ENCODE measurements at places on chromosomes 12 and 14. TPM values are rescaled to one million over a fixed set of nuclear protein-coding genes. Genes with fewer than 3 reads are reported as not detected.

The TMED8 gene
- 12.6 TPM for total RNA-seq

The ADAM21 gene
- not detected for total RNA-seq

The SMIM41 gene
- not detected for total RNA-seq

The ADAMTS20 gene
- not detected for total RNA-seq

The SLC2A14 gene
- total RNA-seq: not detected

The KRT74 gene
- not detected for total RNA-seq

The SLC39A5 gene
- total RNA-seq: not detected

The RPS6KL1 gene
- total RNA-seq: 5.2 TPM

The BICDL1 gene
- total RNA-seq: 58.6 TPM

The NKX2-1 gene
- total RNA-seq: not detected

The TDG gene
- total RNA-seq: 29.0 TPM

The VIPAS39 gene
- 11.6 TPM for total RNA-seq

The CLEC2A gene
- total RNA-seq: not detected

The TDRD9 gene
- 0.28 TPM for total RNA-seq

The IQSEC3 gene
- 1.3 TPM for total RNA-seq

The SMCO2 gene
- not detected for total RNA-seq

The SEC23A gene
- total RNA-seq: 89.9 TPM

The SERPINA12 gene
- not detected for total RNA-seq

The KRT78 gene
- not detected for total RNA-seq

The OAS2 gene
- 16.5 TPM for total RNA-seq

The PIWIL1 gene
- not detected for total RNA-seq

The EXOC3L4 gene
- 0.93 TPM for total RNA-seq

The EID3 gene
- total RNA-seq: 12.8 TPM

The CCDC197 gene
- not detected for total RNA-seq

The WDHD1 gene
- 1.8 TPM for total RNA-seq

The SSPN gene
- 18.2 TPM for total RNA-seq

The SLC7A8 gene
- total RNA-seq: 94.0 TPM

The DDX11 gene
- total RNA-seq: 49.2 TPM

The TAS2R43 gene
- total RNA-seq: 2.4 TPM

The KERA gene
- total RNA-seq: not detected
